ENCODE measurements at places on chromosomes 16 and 17.

- no peak for DNase-seq
These were observed at the start of gene C16orf82 for GRCh38 chr16:27066668-27067537. Gene C16orf82, plus strand, starts transcription at chr16:27066927.

GRCh38 chr17:74569020-74570003 lies 2.0 kb upstream of the CD300H start:
- no peak for DNase-seq

DNA sequence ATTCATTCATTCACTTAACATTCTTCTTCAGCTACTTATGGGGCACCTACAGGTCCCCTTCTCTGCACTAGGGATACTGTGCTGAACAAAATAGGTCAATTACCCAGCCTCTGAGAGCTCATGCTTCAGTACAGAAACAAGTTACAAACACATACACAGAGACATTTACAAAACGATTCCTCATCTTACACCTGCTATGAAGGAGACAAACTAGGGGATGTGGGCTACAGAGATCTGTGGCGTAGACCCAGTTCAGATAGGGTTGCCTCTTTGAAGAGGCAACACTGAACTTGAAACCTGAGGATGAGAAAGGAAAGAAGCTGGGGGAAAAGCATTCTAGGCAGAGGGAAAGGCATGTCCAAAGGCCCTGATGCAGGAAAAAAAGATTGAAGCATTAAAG lies 5.2 kb downstream of the IL21R start:
- DNase-seq, result no peak

- no peak for DNase-seq
These were observed 15.8 kb upstream of the ITGAM start for GRCh38 chr16:31243734-31244670.

Measured in stimulated activated CD4-positive, alpha-beta T cell treated with anti-CD3 and anti-CD28 coated beads, Interleukin-4, amount 100 ng/mL, for 4 hours (primary cell).